Stimulated activated CD8-positive, alpha-beta memory T cell treated with anti-CD3 and anti-CD28 coated beads, Interleukin-2, amount 100 ng/mL, for 1 hour (primary cell): ENCODE measurements at places on chromosomes 13 and 19.

GRCh38 chr13:24381541-24382265, 72.3 kb downstream of the C1QTNF9 start:
- DNase-seq, result no peak

DNA sequence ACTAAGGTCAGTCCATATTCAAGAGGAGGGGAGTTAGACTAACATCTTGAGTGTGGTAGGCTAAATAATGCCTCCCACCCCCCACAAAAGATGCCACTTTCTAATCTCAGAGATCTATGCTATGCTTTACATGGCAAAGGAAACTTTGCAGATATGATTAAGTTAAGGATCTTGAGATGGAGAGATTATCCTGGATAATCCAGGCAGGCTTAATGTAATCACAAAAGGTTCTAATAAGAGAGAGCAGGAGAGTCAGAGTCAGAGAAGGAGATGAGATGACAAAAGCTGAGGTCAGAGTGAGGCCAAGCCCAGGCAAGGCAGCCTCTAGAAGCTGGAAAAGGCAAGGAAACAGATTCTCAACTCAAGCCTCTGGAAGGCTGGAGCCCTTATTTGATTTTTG, 1011.6 kb downstream of the PCDH9 start:
- no peak for DNase-seq

GRCh38 chr19:13796301-13797057, 1.2 kb downstream of the ZSWIM4 start:
- no peak for DNase-seq

GRCh38 chr19:45352062-45352461, 11.5 kb downstream of the KLC3 start:
- DNase-seq, result no peak

GRCh38 chr13:107803822-107804495, 411.4 kb downstream of the LIG4 start:
- DNase-seq, result no peak

GRCh38 chr19:918481-919198, 1.5 kb downstream of the KISS1R start:
- DNase-seq, result no peak

DNA sequence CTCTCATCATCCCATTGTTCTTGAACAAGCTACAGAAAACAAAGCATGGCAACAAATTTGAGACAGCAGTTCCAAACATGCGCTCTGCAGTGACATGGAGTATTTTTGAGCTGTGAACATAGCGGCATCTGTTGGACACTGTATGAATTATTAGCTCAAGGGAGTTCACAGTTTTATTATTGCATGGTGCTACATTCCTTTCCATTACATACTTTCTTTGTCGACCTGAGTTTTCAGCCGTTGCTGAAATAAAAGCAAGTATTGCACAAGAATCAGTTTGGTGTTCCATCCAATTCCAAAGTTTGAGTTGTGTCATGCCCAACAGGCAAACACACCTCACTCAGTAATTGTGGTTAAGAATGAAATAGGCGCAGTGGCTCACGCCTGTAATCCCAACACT, 30.1 kb upstream of the METTL21C start:
- no peak for DNase-seq

- DNase-seq, result no peak
Observed at GRCh38 chr19:46491975-46492682, 3.5 kb downstream of the PNMA8B start.

GRCh38 chr19:43751466-43752220, 3.1 kb downstream of the SMG9 start:
- no peak for DNase-seq

- DNase-seq, result no peak
Observed at GRCh38 chr19:948842-949496, 23.1 kb downstream of the ARID3A start.

- DNase-seq, result no peak
Observed at GRCh38 chr13:27470075-27470820, 19.9 kb upstream of the MTIF3 start.

- DNase-seq, result no peak
Observed at GRCh38 chr13:52374873-52375411, 31.0 kb downstream of the THSD1 start.

DNA sequence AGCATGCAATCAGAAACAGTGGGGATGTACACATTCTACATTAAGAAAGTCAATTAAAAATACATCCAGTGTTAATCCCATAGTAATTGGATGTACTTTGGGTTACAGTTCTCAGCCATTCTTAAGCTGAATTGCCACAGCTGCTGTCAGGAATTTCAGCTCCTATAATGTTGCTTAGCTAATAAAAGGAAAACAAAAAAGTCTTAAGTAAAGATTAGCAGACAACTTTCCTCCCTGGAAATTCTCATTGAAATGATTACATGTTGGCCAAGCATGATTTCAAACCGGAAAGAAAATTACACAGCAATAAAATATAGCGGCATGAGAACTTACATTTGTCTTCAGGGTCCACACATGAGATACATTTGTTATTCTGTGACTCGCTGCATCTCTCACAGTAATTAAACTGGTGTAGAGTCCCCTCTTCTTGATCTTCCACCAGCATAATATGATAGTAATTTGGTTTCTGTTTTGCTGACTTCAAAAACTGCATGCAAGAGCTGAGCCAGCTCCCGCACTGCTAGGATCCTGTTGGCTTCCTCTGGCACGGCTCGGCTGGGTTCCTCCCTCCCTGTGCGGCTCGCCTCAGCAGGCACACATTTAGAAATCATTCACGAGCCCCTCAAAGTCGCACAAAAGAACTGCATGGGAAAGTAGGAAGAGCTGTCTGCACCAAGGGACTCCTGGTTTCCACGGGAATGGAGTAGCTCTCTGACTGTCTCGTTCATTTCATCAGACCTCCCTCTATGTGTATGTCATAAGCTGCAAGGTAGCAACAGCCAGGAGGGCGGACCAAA, at the start of gene HTR2A:
Gene HTR2A, minus strand, starts transcription at position 713 of the 797 bp plus-strand sequence. CDS start 1,147 bp downstream, outside the sequence.
- DNase-seq, result no peak

GRCh38 chr19:5700455-5701092, 10.5 kb downstream of the RPL36 start:
- no peak for DNase-seq

DNA sequence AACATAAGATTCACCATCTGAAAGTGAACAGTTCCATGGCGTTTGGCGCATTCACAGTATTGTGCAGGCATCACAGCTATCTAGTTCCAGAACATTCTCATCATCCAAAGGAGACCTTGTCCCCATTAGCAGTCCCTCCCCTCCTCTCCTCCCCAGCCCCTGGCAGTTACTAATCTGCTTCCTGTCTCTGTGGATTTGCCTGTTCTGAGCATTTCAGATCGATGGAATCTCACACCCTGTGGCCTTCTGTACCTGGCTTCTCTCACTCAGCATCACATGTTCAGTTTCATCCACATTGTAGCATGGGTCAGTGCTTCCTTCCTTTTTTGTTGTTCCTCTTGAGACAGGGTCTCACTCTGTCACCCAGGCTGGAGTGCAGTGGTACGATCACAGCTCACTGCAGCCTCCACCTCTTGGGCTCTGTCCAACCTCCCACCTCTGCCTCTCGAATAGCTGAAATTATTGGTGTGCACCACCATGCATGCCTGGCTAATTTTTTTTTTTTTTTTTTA, 34.6 kb downstream of the CRTC1 start:
- no peak for DNase-seq

DNA sequence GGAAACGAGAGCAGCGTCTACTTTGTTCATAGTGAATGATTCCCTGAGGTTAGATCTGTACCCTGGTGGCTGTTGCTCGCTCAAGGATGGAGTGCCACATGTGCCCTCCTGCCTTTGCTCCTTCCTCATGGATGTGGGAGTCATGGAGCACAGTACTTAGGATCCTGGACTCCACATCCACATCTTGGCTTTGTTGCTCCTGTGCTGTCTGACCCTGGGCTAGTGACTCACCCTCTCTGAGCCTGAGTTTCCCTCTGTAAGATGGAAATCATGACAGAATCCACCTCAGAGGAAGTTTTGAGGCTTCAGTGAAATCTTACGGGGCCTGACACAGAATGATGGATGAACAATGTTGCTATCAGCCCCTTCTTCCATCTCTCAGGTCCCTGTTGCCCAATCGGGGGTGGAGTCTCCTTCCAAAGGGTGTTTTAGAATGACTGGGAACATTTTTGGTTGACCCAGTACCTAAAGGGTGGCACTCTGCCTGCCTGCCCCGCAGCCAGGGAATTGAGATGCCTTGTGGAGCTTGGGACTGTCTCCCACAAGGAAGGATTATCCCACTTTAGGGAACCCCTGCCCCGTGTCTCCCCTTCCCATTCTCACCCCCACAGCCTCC, 9.8 kb upstream of the TIMM50 start:
- no peak for DNase-seq

- DNase-seq, result no peak
Observed at GRCh38 chr13:113552786-113553434, 31.6 kb upstream of the TFDP1 start.

DNA sequence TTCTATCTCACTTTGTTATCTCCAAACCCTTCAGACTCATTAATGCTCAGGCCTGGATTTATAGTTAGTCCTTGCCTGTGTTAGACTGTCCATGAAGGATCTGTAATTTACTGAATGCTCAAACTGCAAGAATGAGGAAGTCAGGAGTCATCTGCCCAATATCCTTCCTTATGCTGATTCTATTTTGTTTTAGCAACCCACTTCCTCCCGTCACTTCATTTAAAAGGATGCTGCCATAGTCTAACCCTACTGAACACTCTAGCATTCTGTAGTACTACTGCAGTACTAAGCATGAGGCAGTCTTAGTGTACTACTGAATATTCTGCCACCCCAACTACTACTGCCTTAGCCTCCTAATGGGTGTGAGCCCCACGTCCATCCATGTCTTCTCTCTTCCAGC, 1.5 kb downstream of the FCAR start:
- DNase-seq, result no peak

DNA sequence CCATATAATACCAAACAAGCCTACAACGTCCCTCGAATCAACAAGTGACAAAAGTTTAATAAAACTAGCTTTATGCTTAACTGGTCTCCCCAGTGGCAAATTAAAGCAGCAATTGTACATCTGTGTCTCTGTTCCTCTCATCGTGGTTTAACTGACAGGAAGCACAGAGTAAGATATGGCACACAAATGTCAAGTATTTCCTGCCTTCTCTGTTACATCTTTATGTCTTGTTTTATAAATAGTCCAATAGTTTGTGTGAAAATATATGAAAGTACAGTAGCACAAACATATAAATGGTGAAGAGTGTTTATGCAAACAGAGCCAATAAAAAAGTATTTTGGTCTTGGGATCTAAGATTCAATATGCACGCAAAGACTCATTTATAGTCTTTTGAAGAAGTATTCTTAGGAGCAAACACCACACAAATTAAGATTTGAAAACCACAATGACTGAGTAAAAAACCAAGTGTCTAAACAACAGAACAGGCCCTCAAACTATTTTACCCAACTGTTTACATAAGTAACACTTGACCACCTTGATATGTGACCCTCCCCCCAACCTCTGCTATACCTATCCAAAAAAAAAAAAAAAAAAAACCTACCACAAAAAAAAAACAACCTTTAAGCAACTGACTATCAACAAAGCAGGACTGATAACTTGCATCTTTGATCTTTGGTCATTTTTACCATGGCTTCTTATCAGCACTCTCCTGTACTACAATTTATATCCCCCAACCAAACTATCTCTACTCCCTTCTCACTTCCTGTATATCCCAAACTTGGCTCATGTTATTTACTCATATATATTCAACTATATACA, 14.0 kb downstream of the ELF1 start:
- DNase-seq, result no peak

DNA sequence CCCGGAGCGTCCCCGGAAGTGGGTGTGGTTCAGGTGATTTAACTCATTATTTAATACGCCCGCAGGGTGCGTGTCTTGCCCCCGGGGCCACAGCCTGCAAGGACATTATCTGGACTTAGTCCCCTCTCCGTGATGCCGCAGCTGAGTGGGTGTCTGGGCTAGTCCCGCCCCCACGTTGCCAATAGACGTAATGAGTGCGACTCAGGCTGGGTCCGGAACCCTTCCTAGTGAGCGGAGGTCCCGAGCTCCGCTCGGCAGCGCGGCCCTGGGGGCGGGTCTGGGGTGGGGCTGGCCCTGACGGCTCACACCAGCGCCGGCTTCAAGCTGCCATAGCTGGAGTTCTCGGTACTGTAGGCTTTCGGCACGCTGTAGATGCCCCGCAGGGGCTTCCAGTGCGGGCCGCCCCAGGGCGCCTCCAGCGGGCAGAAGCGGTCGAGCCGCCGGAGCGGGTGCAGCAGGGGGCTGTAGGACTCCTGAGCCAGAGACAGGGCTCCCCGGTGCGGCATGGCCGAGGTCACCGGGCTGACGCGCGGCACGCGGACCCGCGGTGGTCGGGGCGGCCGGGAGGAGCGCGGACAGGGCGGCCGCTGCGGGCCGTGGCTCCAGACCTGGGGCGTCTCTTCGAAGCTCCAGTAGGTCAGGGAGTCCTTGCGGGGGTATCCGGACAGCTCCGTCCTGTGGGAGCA, 918 bp upstream of the LHB start:
- DNase-seq, result peak; percentile 51

DNA sequence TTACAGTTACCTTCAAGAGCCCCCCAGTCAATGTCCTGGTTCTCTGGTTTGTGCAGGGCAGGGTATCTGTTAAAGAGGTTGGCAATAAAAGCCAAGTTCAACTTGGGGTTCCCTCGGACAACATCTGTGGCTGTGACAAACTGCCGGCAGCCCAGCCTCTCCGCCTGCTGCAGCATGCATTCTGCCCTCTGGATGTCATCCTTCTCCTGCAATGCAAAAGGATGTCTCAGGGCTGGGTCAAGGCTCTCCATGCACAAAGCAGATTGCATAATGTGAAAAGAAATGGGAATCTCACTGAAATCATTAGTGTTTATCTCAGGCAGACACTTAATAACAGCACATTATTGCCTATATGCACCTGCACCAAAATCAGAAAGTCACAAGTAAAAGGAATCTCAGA, 35.1 kb downstream of the LCP1 start:
- no peak for DNase-seq
